Left lobe of liver (tissue), 2 donors: ENCODE measurements at places on chromosomes 2 and 18. TPM values are rescaled to one million over a fixed set of nuclear protein-coding genes. Genes with fewer than 3 reads are reported as not detected.
A peak's percentile ranks its signal among the peaks of the same experiment; 100 is the strongest.

DNA sequence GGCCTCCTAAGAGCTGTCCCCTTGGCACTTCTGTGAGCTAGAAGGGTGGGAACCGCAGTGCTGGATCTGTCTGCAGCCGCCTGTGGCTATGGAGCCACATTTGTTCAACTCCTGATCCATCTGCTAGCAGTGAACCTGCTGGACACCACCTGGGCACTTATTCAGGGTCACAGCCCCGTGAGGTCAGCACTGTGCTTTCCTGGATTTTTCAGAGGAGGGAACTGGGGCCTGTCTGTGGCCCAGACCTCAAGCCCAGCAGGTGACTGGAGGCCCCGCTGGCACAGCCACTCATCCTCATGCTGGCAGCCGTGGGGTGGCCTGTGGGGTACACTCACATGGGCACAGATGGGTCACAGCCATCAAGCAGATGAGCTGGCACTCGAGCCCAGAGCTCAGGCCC is 155.3 kb downstream of the TFCP2L1 start:
- DNase-seq: no peak

- no peak for DNase-seq
Observed at GRCh38 chr2:96508521-96509113, 3.5 kb upstream of the NEURL3 start.

DNA sequence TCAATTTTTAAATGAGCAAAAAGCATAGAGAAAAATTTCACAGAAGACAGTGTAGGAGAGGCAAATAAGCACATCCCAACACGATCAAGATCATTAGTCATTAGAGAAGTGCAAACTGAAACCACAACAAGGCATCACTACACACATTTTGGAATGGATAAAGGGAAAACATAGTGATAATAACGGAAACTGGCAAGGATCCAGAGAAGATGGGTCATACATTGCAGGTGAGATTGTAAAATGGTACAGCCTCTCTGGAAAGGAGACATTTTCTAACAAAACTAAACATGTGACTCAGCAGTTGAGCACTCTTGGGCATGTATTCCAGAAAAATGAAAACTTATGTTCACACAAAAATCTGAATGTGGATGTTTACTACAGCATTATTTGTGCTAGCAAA is 98.3 kb upstream of the TMEM17 start:
- no peak for DNase-seq

FRZB gene
- 0.28 TPM for total RNA-seq

G6PC2 gene
- not detected for total RNA-seq

KCNIP3 gene
- 1.6 TPM for total RNA-seq

ITM2C gene
- total RNA-seq: 14.2 TPM

DNA sequence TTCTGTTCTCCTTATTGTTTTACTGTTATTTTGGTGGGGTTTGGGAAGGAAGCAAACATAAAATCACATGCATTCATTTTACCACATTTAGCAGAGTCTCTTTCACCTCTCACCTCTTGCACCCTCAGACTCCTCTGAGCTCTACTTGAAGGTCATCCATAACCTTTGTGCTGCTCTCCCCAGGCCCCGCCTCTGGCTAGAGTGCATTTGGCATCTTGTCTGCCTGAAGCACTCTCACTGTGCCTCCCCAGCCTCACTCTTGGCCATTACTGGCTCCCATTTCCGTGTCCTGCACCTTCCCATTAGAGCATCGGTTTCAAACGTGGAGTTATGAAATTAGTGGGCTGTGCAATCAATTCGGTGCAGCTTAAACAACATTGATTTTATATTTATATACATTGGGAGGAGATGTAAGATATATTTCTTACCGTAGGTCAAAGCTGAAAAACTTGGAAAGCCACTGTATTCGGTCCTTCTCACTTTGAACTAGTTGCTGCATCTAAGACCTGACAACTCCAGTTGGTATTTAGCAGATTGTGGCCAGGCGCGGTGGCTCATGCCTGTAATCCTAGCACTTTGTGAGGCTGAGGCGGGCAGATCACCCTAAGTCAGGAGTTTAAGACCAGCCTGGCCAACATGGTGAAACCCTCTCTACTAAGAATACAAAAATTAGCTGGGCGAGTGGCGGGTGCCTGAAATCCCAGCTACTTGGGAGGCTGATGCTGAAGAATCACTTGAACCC is 6.9 kb upstream of the ZFAND2B start:
- DNase-seq: no peak

GRCh38 chr18:79964330-79965118 is at the start of gene HSBP1L1:
Gene HSBP1L1 (plus strand): TSS chr18:79964643. CDS start chr18:79964736, 93 bp downstream.
- DNase-seq: peak; percentile 82

- no peak for DNase-seq
Observed at GRCh38 chr2:105760191-105760590, 15.5 kb downstream of the NCK2 start.

RAB6C gene
- total RNA-seq: not detected

NDUFV2 gene
- 151 TPM for total RNA-seq

STK36 gene
- total RNA-seq: 16.0 TPM

GRCh38 chr2:175468431-175469098 is 287.1 kb upstream of the ATP5MC3 start:
- DNase-seq: no peak

DNA sequence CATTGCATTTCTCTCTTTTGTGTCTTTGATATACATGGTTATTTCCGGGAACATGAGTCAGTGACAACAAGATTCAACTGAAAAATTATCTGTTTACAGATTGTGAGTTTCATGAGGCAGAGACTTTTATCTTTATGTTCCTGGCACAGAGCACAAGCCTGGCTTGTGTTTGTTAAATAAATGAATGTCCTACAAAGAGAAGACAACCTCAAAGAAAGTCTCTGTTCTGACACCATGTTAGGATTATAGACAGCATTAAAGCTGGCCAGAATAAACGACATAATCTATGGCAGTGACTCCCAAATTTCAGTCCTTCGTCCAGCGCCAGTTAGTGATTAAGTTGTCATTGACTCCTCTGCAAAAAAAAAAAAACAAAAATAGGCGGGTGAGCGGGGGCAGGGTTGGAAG is 97.4 kb upstream of the DNAJC10 start:
- no peak for DNase-seq

GRCh38 chr18:49055754-49056172 is 105.0 kb upstream of the SMAD7 start:
- no peak for DNase-seq

DNA sequence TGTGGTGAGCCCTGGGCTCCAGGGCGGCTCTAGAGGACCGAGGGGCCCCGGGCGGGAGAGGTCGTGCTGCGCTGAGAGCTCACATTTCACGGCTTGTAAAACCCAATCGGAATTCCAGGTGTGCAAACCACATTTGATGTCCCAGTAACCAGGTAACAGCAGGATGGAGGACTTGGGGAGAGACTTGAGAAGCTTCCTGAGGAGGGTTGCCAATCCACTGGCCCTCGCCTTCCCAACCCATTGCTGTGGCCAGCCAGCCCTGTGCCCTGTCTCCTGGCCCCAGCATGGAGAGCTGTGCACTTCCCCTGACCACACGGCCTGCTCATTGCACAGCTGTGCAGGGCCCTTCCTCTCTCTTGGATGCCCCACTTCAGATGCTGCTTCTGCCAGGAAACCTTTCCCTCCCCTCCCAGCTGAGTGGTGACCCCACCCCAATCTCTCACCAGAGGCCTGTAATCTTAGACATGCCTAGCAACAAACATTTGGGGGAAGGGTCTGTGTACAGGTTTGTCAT is 39.6 kb downstream of the ASB1 start:
- no peak for DNase-seq

GRCh38 chr2:72916743-72917137 is 579 bp upstream of the EMX1 start:
- no peak for DNase-seq

GRCh38 chr2:162244541-162245031 is 1.3 kb upstream of the FAP start:
- no peak for DNase-seq

DNA sequence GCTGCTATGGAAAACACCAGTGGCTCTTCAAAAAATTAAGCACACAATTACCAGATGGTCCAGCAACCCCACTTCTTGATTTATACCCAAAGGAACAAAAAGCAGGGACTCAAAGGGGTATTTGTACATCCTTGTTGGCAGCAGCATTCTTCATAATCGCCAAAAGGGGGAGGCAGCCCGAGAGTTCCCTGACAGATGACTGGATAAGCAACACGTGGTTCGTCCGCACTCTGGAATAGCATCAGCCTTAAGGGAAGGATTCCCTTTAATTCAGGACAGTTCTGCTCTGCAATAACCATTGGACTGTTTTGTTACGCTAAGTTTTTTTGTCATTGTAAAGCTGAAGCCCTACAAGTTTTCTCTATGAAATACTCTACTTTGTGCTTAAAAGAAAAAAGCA is 76.7 kb upstream of the TWIST2 start:
- no peak for DNase-seq

DNA sequence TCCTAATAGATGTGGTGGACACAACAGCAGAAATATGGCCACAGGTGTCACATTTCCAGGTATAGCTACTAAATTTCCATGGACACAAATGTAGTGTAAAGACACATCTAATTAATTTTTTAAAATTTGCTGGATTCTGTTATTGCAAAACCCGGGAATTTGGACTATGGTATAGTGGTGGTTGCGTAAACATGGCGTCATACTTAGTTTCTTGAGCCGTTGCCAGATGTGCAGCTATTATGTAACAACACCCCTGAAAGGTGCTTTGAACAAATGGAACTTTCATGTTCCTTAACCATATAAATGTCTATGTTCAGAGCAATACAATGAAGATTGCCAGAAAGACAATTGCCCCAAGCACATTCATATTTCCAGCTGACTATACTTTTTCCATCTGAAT is 85.9 kb downstream of the HRH4 start:
- no peak for DNase-seq

SLC4A3 gene
- total RNA-seq: 0.20 TPM

GRCh38 chr18:70659036-70659925 is 370.4 kb downstream of the SOCS6 start:
- DNase-seq: no peak

- no peak for DNase-seq
Observed at GRCh38 chr18:32301976-32302743, 112.3 kb downstream of the MEP1B start.
